Common myeloid progenitor, CD34-positive (primary cell): ENCODE measurements at places on chromosomes 12 and 14.

DNA sequence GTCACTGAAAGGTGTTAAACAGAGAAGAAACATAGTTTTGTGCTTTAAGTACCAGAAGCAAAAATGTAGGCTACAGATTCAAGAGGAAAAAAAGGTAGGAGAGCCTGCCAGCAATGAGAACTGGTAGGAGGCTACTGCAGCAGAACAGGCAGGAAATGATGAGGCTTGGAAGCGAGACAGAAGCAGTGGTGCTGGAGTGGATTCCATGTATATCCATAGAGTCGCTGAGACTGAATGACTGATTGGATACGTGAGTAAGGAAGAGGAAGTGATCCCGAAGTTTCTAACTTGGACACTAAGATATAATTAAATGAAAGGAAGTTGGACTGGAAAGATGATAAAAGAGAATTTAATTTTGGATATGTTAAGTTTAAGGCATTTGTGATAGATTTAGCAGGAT is 45.0 kb upstream of the CCDC91 start:
- DNase-seq, result no peak

- no peak for DNase-seq
Measured at GRCh38 chr12:57330992-57331391, 80.0 kb upstream of the STAC3 start.

GRCh38 chr14:93395231-93395630 is 35.5 kb upstream of the UNC79 start:
- peak; percentile 46 for DNase-seq

GRCh38 chr12:9906873-9907272 is 25.3 kb downstream of the CLEC2A start:
- peak; percentile 83 for DNase-seq

GRCh38 chr12:27109334-27110028 is 27.1 kb upstream of the C12orf71 start:
- no peak for DNase-seq

DNA sequence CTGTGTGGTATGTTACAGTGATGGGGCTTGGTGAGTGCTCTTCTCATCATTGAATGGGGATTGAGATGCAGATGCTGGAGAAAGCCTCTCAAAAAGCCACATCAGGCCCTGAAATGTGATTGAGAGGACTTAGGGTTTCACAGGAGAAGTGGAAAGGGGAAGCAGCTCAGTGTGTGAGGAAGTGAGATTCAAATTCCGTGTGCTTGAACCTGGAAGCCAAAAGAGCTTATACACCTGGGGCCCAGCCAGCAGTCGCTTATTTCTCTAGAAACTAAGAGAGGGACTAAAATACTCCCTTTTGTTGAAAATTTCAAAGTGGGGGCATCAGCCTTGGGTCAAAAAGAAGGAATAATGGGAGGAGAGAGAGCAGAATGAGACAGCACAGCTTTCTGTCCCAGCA is 39.1 kb upstream of the GZMB start:
- no peak for DNase-seq

GRCh38 chr12:90611891-90612290 is 343.1 kb downstream of the CCER1 start:
- DNase-seq, result no peak

DNA sequence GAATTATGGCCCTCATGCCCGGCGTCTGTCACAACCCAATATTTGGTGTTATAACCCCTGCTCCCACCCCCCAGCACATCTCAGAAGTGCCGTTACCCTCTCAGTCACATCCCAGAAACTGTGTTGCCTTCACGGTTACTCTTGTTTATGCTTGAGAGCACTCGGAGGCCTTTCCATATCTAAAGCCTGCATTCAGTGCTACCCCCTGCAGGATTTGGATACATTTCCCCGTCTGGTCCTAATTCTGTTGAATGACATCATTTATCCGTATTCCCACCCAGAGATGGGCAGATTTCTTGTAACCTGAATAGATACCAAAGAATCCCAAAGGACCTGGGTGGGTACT is 19.1 kb upstream of the FOS start:
- DNase-seq, result no peak

- DNase-seq, result no peak
Measured at GRCh38 chr14:102951034-102951433, 28.6 kb downstream of the AMN start.

- DNase-seq, result no peak
Measured at GRCh38 chr12:89225808-89226411, 126.4 kb downstream of the DUSP6 start.

DNA sequence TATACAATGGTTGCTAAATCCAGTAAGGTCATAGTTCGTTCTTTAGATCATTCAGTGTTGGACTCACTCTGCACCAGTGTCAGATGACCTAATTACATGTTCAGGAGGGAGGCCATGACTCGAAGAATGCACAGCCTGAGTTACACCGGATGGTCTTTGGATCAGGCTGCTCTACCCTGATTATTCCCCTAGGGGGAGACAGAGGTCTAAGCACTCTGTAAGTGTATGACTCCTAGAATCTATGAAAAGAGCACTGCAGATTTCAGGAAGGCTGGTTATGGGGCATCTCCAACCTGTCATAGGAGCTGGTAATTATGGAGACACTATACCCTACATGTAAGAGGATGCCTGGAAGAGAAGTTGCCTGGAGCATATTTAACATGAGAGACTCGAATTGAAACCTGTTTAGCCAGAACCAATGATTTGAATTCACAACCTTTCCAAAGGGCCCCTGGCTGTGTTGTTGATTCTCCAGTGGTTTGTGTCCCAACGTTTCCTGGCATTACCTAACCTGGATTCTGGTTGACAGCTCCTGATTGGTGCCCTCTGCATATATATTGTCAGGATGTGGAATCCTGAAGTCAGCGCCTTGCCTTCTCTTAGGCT is at the start of gene MUCL1:
Gene MUCL1 (plus strand): TSS at position 584 of the 606 bp plus-strand sequence. CDS start 67 bp downstream, outside the sequence.
- DNase-seq, result peak; percentile 83

DNA sequence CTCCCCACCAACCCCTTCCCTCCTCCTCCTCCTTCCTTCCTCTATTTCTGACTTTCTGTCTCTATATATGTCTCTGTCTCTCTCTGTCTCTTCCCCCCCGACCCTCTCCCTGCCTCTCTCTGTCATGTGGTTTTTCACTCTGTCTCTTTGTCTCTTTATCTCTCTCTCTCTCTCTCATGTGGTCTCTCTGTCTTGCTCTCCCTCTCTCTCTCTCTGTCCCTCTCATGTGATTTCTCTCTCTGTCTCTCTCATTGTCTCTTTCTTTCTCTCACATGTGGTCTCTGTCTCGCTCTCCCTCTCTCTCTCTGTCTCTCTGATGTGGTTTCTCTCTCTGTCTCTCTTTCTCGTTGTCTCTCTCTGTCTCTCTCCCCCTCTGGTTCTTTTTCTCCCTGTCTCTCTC is 59.3 kb downstream of the PHETA1 start:
- no peak for DNase-seq

DNA sequence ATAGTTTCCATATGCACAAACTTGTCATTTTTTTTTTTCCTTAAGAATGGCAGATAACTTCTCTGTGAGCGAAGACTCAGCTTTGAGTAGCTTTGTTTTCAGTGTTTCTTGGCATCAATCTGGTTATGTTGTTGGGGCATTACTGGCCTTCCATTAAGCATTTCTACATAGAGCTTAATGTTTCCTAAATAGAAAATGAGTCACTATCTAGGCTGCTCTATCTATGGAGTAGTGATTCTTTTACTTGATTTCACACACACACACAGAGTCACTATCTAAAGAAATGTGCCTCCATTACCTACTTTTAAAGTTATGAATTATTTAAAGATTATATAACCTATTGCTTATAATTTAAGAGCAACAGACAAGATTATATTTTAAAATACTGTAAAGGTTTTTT is 53.9 kb downstream of the TMEM260 start:
- no peak for DNase-seq
